Esophagus muscularis mucosa (tissue), 4 donors: ENCODE measurements at places on chromosomes 1 and 21. TPM values are rescaled to one million over a fixed set of nuclear protein-coding genes. Genes with fewer than 3 reads are reported as not detected.
A peak's percentile ranks its signal among the peaks of the same experiment; 100 is the strongest.

DNA sequence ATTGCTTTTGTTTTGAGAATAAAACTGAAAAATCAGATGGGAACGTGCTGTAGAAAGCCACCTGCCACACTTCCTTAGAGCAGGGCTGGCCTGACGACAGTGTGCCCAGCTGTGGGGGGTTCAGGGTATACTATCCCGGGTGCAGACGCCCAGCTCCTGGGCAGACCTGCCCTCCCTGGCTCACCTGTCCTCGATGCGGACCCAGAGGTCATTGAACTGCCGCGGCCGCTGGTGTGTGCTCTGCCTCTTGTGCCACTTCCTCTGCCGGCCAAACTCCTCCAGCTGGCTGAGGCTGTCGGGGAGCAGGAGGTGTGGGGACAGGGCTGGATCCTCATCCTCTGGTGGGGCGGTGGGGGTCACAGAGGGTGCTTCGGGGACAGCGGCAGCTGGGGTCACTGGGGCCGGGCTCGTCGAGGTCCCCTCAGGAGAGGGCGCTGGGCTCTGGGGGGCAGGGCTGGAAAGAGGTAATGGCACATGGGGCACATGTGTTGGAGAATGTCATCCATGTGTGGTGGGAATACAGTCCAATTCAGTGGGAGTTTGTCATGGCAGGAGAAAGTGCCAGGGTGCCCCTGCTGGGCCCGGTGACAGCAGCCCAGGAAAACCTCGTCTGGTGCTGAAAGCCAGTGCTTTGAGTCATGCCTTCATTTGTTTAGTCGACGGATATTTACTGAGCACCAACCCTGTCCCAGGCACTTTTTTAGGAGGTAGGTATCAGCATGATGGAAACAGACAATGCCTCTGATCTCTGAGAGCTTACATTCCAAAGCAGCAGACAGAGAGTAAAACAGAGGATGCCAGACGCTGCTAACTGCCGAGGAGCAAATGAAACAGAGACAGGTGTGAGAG lies 222.0 kb downstream of the TRABD2B start:
- H3K27me3 ChIP-seq = no peaks in the 10 kb centered on the region
- H3K4me1 ChIP-seq = no peaks in the 10 kb centered on the region
- H3K36me3 ChIP-seq = no peaks in the 10 kb centered on the region

GRCh38 chr1:243718893-243719292 lies 131.2 kb downstream of the AKT3 start:
- no peak for DNase-seq
- no peaks in the 10 kb centered on the region for H3K27me3 ChIP-seq
- H3K36me3 ChIP-seq = no peaks in the 10 kb centered on the region
- H3K27ac ChIP-seq = no peak overlapping the region

DNA sequence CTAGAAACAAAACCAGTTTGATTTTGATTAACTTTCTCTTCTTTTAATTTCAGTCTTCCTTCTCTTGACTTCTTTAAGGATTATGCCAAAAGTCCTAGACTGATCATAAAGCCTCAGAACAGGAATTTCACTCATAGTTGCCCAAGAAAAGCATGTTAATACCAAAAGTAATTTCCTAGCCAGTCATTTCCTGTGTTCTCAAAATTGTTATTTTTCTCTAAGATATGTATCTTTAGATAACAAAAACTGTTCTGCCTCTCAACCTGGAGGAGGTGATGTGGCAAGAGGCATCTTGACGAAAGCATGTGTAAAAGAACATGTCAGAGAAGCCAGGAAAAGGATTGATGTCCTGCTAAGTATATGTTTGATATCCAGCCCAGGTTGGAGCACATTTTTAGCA lies 78.0 kb upstream of the IPO9 start:
- no peak overlapping the region for H3K27ac ChIP-seq
- no peaks in the 10 kb centered on the region for H3K27me3 ChIP-seq
- no peak overlapping the region for H3K4me3 ChIP-seq
- no peak for DNase-seq

DNA sequence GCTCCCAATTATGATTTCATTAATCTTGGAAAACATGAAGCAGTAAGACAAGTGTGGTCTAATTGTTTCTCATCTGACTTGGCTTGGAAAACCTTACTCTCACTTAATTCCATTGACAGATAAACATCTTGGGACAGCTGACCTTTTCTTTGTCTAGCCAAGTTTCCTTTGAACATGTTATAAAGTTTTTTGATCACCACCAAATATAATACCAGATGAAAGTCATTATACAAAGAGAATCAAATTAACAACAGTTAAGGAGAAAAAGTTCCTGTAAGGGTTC lies 50.2 kb downstream of the ALG14 start:
- peak overlapping the region; percentile 26 for H3K4me3 ChIP-seq
- peaks cover 16% of the 10 kb centered on the region for H3K36me3 ChIP-seq
- H3K27me3 ChIP-seq = no peaks in the 10 kb centered on the region
- H3K4me1 ChIP-seq = peaks cover 53% of the 10 kb centered on the region
- H3K27ac ChIP-seq = peak overlapping the region; percentile 75

DNA sequence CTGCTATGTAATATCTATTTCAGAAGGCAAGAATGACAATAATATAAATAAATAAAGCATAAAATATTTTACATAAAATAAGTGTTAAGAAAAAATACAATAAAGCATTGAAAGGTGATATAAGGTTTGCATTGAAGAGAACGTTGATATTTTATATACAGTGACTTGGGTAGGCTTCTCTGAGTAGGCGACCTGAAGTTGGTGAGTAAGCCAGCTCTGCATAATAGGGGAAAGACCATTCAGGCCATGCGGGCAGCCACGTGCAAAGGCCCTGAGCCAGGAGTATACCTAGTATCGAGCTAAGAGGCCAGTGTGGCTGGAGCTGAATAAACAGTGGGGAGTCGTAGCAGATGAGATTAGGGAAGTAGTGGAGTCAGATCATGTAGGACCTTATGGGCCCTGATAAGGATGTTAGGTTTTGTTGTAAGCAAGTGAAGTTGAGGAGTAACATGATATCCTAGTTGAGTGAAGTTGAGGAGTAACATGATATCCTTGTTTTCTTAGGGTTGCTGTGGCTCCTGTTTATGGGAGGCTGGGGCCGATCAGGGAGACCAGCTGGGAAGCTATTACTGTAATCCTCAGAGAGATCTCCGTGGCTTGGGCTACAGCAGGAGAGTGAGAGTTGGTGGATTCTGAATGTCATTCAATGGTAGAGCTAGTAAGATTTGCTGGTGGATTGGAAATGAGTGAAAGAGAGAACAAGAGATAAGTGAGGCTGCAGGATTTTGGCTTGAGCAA lies 22.0 kb downstream of the KCNK1 start:
- no peak overlapping the region for H3K27ac ChIP-seq
- no peak for DNase-seq
- H3K4me1 ChIP-seq = no peaks in the 10 kb centered on the region
- H3K4me3 ChIP-seq = no peak overlapping the region
- H3K27me3 ChIP-seq = no peaks in the 10 kb centered on the region

GRCh38 chr1:151047925-151048644 lies 534 bp downstream of the C1orf56 start:
- peaks cover 18% of the 10 kb centered on the region for H3K36me3 ChIP-seq
- no peaks in the 10 kb centered on the region for H3K27me3 ChIP-seq
- H3K4me1 ChIP-seq = peaks cover 27% of the 10 kb centered on the region
- peak overlapping the region; percentile 80 for H3K4me3 ChIP-seq

DNA sequence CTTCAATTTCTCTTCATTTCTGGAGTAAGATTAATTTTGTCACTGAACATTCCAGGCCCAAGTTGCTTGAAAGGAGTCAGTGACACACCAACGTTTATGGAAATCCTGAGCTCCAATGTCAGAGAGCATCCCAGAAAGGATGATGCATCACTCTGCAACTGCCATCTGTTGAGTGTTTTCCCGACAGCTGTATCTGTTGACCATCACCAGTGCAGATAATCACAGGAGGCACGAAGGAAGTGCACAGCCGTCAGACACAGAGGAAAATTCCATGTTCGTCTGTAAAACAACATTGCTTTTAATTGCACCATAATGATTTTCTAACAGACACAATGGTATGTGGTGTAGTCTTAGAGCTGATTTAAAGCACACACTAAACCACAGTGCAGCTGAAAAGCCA lies 376.7 kb upstream of the ADGRL2 start:
- no peak overlapping the region for H3K27ac ChIP-seq
- DNase-seq = no peak
- H3K27me3 ChIP-seq = no peaks in the 10 kb centered on the region
- no peak overlapping the region for H3K4me3 ChIP-seq
- no peaks in the 10 kb centered on the region for H3K4me1 ChIP-seq
- H3K36me3 ChIP-seq = no peaks in the 10 kb centered on the region

- no peaks in the 10 kb centered on the region for H3K36me3 ChIP-seq
- no peak overlapping the region for H3K27ac ChIP-seq
- no peak overlapping the region for H3K4me3 ChIP-seq
- DNase-seq = no peak
- no peaks in the 10 kb centered on the region for H3K27me3 ChIP-seq
Observed at GRCh38 chr1:204477036-204477740, 17.4 kb downstream of the PIK3C2B start.

DNA sequence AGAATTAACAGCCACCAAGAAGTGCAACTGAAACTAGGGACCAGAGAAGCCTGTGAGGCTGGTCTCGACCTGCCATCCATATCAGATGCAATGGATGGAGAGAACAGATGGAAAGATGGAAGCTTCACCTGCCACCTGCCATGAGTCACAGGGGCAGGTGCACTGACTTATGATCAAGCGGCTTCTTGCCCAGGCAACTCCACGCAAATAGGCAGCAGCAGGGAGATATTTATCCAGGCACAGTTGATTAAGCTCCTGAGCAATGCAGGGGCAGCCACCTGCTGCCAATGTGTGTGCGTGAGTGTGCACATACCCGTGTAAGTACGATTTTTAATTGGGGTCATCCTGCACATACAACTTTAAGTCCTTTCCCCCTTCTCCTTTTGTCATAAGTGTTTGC lies 174.2 kb downstream of the PTPRU start:
- no peak overlapping the region for H3K4me3 ChIP-seq
- DNase-seq = no peak
- H3K27me3 ChIP-seq = peaks cover 52% of the 10 kb centered on the region
- H3K36me3 ChIP-seq = no peaks in the 10 kb centered on the region

- H3K27ac ChIP-seq = no peak overlapping the region
- H3K36me3 ChIP-seq = no peaks in the 10 kb centered on the region
- H3K4me3 ChIP-seq = no peak overlapping the region
- no peaks in the 10 kb centered on the region for H3K4me1 ChIP-seq
- no peaks in the 10 kb centered on the region for H3K27me3 ChIP-seq
Observed at GRCh38 chr1:219159946-219160645, 13.6 kb upstream of the LYPLAL1 start.

DNA sequence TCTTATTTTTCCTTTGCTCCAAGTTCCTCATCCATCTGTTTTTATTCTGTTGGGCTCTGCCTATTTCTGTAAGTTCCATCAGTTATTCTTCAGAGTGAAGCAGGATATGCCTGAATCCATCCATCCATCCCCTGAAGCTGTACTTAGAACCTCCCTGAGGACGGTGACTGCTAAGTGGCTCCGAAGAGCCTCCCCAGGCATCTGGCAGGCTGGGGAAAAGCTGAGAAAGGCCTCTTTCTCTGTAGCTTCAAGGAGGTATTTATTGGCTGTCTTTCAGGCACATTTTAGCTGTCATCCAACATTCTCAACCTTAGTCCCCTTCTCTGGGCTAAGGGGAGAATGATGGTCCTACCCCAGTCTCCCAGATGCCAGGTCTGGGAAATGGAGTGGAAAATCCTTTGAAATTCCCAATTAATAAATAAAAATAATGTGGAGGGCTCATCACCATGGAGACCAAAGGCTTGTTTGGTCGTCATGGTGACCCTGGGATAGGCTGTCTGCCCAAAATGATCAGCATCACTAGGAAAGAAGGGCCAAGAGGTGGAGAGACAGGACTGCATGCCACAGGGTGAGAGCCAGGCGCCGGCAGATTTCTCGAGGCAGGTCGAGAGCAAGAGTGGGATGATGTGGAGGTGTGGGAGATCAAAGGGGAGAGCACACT lies 82.0 kb downstream of the UBIAD1 start:
- H3K36me3 ChIP-seq = no peaks in the 10 kb centered on the region
- no peak overlapping the region for H3K27ac ChIP-seq
- no peak overlapping the region for H3K4me3 ChIP-seq

- H3K4me1 ChIP-seq = peaks cover 4% of the 10 kb centered on the region
- no peak overlapping the region for H3K4me3 ChIP-seq
- H3K27ac ChIP-seq = no peak overlapping the region
- DNase-seq = no peak
Observed at GRCh38 chr1:114033216-114033706, 54.0 kb downstream of the OLFML3 start.

- no peaks in the 10 kb centered on the region for H3K27me3 ChIP-seq
- peaks cover 7% of the 10 kb centered on the region for H3K4me1 ChIP-seq
- no peaks in the 10 kb centered on the region for H3K36me3 ChIP-seq
- DNase-seq = no peak
- no peak overlapping the region for H3K4me3 ChIP-seq
Observed at GRCh38 chr1:64033667-64034220, 169.7 kb upstream of the UBE2U start.

GRCh38 chr1:177122461-177123251 lies 41.9 kb downstream of the ASTN1 start:
- H3K4me1 ChIP-seq = no peaks in the 10 kb centered on the region
- DNase-seq = peak; percentile 82
- H3K27ac ChIP-seq = no peak overlapping the region
- no peaks in the 10 kb centered on the region for H3K27me3 ChIP-seq
- H3K36me3 ChIP-seq = no peaks in the 10 kb centered on the region

GRCh38 chr1:27114546-27114945 lies 40.4 kb downstream of the SLC9A1 start:
- no peak for DNase-seq
- peaks cover 60% of the 10 kb centered on the region for H3K4me1 ChIP-seq
- H3K4me3 ChIP-seq = no peak overlapping the region
- H3K36me3 ChIP-seq = peaks cover 21% of the 10 kb centered on the region
- H3K27ac ChIP-seq = no peak overlapping the region

DNA sequence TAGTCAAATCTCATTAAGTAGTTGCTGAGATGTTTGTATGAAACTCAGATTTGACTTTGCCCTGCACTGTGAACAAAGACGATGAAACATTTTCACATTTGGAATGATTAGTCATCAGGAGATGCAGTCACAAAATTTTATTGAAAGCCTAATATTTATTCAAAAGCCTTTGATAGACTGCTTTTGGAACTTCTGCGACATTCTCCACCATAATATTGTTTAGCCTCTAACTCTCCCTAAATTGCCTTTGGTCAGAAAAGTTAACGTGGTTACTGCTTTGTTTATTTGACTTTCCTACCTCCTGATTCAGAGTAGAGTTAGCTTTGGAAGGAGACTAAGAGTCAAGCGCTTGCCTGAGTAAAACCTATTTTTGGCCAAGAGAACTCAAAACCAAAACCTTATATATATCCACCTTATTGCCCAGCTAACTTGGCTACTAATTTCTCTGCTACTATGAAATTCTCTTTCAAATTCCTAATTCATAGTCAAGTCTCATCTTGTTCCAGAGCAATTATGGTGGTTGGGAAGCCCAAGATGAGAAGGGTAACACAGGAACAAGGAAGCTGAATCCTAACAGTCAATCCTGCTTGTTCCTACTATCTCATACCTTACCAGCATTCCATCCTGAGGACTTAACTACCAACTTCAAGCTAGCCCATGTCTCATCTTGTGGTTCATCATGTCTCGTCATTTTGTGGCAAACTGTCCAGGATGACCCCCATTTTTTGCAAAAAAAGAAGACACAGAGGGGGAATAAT lies 429.6 kb downstream of the USP25 start:
- no peaks in the 10 kb centered on the region for H3K36me3 ChIP-seq
- no peaks in the 10 kb centered on the region for H3K27me3 ChIP-seq
- H3K27ac ChIP-seq = no peak overlapping the region
- H3K4me1 ChIP-seq = no peaks in the 10 kb centered on the region

Gene DISP1
- 10.0 TPM for total RNA-seq

Gene TEKT2
- total RNA-seq = not detected

Gene SPRR2B
- total RNA-seq = not detected

Gene TAS1R3
- 0.17 TPM for total RNA-seq

Gene RGS18
- 0.83 TPM for total RNA-seq

Gene LCE1D
- not detected for total RNA-seq

Gene KRTAP12-4
- total RNA-seq = not detected
